ENCODE measurements at places on chromosomes 13 and 19. TPM values are rescaled to one million over a fixed set of nuclear protein-coding genes. Genes with fewer than 3 reads are reported as not detected.

CLEC4G gene
- total RNA-seq: not detected

ZNF558 gene
- total RNA-seq: 33.5 TPM

ETV2 gene
- total RNA-seq: 0.37 TPM

ICAM5 gene
- total RNA-seq: 1.9 TPM

GRCh38 chr13:86731987-86732386, 932.8 kb upstream of the SLITRK6 start:
- H3K36me3 ChIP-seq: no peaks in the 10 kb centered on the region
- DNase-seq: no peak
- H3K27ac ChIP-seq: no peak overlapping the region
- H3K4me3 ChIP-seq: no peak overlapping the region
- H3K4me1 ChIP-seq: no peaks in the 10 kb centered on the region

DNA sequence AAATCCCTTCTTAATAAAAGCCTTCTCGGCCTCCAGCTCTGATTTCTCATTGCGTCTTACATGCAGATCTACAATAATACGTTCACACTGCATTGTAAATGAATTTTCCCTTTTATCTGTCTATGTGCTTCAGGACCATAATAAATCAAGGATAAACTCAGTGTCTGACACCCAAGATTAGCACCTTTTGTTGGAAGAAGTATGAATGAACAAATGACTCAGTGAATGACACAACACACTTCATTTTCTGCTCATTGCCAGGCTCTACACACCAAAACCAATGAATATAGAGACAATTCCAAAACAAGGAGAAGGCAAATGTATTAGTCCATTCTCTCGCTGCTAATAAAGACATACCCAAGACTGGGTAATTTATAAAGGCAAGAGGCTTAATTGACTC, 1224.4 kb downstream of the EFNB2 start:
- no peaks in the 10 kb centered on the region for H3K36me3 ChIP-seq
- H3K27me3 ChIP-seq: no peaks in the 10 kb centered on the region
- no peaks in the 10 kb centered on the region for H3K4me1 ChIP-seq
- no peak for DNase-seq
- H3K27ac ChIP-seq: no peak overlapping the region
- H3K4me3 ChIP-seq: no peak overlapping the region

Data from activated CD4-positive, alpha-beta T cell treated with anti-CD3 and anti-CD28 coated beads for 36 hours (primary cell).